Astrocyte of the cerebellum (primary cell): ENCODE measurements at places on chromosomes 7 and 10.

DNA sequence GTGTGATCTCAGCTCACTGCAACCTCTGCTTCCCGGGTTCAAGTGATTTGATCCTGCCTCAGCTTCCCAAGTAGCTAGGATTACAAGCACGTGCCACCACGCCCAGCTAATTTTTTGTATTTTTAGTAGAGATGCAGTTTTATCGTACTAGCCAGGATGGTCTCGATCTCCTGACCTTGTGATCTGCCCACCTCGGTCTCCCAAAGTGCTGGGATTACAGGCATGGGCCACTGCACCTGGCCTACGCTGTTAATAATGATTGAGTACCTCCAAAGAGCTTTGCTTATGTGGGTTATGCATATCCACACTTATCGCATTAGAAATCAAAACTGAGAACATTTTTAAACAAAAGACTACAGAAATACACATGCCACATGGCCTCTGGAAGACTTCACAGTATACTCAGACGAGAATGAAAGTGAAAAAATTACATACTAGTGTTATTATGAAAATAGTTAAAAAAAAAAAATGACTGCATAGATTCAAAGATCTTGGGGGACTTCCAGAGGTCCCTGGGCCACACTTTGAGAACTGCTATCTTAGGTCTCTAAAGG lies 25.4 kb downstream of the RPP38 start:
- no peak for DNase-seq

DNA sequence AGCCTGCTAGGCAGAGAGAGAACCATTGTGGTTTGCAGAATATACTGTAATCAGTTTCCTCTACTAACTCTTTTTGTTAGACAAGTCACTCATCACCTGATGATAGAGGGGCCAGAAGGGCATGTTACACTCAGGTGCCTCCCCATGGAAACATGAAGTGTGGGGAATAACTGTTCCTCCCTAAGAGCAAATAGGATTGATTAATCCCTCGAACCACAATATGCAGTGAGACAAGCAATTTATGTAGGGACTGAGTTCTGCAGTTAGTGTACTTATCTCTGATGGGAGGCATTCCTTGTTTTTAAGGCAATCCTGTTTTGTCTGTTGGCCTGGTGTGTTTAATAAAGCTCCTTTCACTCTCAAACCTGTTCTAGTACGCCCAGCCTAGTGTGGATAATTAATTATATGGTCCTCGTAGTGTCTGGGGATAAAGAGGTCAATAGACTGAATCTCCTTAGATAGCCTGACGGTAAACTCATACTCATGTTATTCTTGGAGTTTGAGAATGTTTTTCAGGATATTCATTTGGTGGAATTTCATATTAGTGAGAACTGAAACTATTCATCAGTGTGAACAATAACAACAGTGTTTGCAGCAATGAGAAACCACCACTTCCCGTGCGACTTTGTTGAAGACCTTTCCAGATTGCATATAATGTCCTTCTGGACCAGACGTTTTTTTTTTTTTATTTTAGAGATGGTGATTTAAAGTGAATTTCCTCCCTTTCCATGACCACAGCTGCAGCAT lies 344.8 kb upstream of the FZD8 start:
- peak; percentile 1 for DNase-seq

- DNase-seq = peak; percentile 76
Observed at GRCh38 chr10:59079386-59080226, 96.8 kb upstream of the PHYHIPL start.

DNA sequence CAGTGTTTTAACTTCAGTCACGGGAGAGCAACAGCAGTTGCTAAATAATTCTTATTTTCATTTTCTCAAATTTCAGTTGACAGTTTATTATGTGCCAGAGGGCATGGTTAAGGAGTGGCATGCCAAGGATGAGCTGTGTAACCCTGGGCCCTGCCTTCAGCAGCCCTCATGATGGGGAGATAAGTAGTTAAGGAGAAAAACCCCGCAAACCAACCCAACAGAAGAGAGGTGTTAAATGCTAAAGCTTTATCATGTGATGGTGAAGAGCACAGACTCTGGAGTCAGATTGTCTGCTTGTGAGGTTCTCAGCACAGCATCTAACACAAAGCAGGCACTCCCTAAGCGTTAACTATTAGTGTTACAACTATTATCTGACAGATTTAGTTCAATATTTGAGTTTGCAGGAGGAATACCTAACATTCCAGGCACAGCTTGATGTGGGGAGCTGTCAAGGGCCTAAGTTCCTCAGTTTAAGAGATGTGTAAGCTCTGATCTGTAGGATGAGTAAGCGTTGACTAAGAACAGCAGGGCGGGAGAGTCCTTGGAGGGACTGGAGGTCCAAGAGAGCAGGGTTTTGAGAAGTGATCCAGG lies 29.6 kb downstream of the STAM start:
- DNase-seq = peak; percentile 90

- peak; percentile 53 for DNase-seq
Observed at GRCh38 chr7:7438851-7439250, 96.8 kb downstream of the COL28A1 start.

GRCh38 chr10:23692736-23693135 lies 253.9 kb downstream of the OTUD1 start:
- no peak for DNase-seq

DNA sequence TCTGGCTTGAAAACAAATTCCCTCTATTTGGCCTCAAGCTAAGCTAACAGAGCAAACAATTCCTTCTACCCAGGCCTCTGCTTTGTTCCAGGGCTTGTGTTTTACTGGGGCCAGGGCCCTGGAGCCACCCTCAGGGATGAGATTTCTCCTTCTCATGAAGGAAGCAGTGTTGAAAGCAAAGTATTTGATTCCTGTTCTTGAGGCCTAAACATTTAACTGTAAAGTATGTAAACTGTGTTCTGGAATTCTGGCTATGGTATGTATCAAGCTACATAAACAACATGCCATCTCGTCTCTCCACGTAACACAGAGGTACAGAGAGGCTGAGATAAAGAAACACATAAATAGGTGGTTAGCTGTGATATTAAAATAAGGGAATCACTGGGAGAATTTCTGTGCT lies 81.8 kb downstream of the HERPUD2 start:
- DNase-seq = no peak

GRCh38 chr10:24723788-24724380 lies at the start of gene ARHGAP21:
ARHGAP21 (minus strand) TSS chr10:24723887; CDS start chr10:24721899, 1,988 bp downstream.
- DNase-seq = no peak

DNA sequence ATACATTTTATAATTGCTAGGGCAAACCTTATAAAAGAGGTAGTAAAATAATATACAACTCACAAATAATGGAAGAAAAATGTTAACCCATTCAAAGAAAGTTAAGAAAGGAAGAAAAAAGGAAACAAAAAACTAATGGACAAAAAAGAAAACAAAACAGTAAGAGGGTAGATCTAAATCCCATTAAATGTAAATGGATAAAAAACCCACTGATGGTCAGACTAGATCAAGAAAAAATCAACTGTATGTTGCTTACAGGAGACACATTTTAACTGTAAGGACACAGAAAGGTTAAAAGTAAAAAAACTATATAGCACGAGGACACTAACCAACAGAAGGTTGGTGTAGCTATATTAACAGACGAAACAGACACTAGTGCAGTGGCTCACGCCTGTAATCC lies 18.0 kb downstream of the FOXL3 start:
- no peak for DNase-seq

- no peak for DNase-seq
Observed at GRCh38 chr7:139940866-139941265, 111.8 kb downstream of the TBXAS1 start.

DNA sequence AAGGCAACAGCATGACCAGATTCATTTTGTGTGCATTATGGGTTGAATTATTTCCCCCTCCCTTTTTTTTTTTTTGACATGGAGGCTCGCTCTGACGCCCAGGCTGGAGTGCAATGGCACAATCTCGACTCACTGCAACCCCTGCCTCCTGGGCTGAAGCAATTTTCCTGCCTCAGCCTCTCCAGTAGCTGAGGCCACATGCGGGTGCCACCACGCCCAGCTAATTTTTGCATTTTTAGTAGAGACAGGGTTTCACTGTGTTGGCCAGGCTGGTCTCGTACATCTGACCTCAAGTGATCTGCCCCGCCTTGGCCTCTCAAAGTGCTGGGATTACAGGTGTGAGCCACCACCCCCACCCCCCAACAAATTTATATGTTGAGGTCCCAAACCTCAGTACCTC lies 42.0 kb downstream of the ZNF783 start:
- no peak for DNase-seq

DNA sequence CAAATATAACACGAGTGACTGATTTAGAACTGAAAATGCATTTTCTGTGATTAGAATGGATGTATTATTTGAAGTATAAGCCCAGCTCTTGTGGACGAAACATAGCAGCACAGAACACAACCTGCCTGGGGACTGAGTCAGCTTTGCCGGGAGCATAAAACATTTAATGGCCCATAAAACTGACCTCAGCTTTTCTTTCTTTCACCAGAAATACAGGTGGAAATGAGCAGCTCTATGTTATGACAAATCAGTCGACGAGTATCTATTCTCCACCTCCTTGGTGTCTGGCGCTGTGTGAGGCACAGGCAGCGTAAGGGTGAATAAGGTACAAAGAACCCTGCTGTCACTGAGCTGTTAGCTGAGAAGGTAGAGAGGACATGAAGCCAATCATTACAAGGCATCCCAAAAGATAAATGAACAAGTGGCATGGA lies 471.6 kb upstream of the AKR1E2 start:
- DNase-seq = no peak

GRCh38 chr7:36207451-36208291 lies 54.6 kb downstream of the EEPD1 start:
- no peak for DNase-seq

- DNase-seq = no peak
Observed at GRCh38 chr7:159125955-159126270, 18.8 kb downstream of the VIPR2 start.

DNA sequence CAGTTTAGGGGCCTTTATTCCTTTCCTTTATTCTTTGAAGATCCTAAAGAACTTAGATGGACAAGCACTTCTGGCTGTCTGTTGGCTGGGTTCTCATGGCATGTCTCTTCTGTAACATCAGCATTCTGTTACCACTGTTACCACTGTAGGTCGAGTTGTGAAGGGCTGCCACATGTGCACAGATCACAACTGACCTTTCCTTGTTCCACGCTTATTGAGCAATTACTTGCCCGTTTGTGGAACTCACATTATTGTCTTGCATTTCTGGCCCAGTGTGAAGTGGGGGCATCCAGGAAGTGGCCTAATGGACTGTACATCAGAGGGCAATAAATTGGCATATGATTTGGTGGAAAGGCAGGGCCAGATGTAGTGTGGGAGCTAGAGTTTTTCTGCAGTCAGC lies 23.7 kb downstream of the GBF1 start:
- no peak for DNase-seq

DNA sequence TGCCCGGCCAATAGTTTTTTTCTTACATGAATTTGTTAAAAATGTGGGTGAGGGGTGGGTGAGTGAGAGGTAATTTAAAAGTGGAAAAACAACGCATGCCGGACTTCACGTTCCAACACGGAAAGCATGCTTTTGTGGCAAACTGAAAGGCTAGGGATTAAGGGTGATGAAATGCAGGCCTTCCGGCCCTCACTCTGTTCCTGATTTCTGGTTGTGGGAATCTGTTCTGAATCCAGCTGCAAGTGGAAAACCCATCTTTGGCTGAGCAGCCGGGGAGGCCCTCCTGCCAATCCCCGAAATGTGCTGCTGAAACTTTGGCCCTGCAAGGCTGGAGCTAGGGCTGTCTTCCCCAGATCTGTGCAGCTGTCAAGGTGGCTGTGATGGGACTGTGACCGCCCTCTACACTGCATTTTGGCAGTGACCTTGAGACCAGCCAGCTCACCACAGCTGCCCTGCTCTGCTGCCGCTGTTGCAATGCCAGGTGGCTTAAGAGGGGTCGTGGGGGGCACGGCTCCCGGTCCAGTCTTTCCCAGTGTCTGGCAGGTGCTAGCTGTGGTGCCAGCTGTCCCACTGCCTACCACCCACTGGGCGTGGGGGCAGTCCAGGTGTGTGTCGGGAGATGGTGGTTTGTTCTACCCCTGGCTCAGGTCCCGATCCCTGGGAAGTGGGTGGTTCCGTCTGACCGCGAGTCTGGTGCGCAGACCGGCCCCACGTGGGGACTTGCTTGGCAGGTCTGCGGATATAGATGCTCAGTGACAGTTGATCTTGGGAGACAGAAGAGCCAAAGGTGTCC lies 39.0 kb downstream of the TET1 start:
- DNase-seq = no peak

DNA sequence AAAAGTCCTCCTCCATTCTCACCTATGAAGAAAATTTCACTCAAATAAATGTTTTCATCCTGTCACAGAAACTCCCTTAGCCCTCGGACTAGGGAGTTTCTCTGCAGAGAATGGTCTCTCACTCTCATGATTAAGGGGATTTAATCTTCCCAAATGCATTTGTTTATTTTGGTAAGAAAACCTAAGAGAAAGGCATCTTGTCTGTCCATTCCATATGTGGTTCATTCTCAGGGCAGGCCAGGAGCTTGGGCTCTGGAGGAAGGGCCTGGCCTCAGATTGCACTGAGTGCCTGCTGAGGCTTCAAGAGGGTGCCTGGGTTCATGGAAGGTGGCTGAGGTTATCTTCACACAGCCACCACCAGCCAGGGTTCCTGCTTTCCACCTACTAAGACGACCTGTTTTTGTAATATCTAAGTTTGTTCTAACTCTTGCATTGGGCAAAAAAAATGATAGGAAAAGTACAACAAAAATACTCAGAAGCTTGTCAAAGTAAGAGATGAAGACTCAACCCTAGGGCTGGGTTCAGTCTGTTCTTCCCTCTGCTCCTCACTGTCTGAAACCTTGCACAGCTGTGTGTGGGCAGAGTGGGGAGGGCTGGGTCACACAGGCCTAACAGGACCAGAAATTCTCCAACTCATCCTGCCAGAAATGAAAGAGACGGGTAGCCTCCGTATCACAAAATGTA lies 186.7 kb downstream of the CXCL12 start:
- no peak for DNase-seq

GRCh38 chr7:1053002-1053411 lies 8.7 kb downstream of the GPR146 start:
- no peak for DNase-seq

GRCh38 chr10:108327706-108328105 lies 1163.2 kb upstream of the SORCS1 start:
- DNase-seq = no peak
